Activated CD4-positive, alpha-beta memory T cell treated with anti-CD3 and anti-CD28 coated beads, Interleukin-2, amount 10 ng/mL, durations not matched to agents 7 days and 5 days (primary cell): ENCODE measurements at places on chromosomes 1 and 21. TPM values are rescaled to one million over a fixed set of nuclear protein-coding genes. Genes with fewer than 3 reads are reported as not detected.

The PCSK9 gene
- total RNA-seq = 0.18 TPM

The RHBDL2 gene
- total RNA-seq = not detected

The ABCD3 gene
- 21.4 TPM for total RNA-seq

The FOXO6 gene
- total RNA-seq = not detected

The CALML6 gene
- total RNA-seq = 0.25 TPM

The KIF1B gene
- 22.7 TPM for total RNA-seq

The FAM167B gene
- 0.78 TPM for total RNA-seq

The CR1 gene
- total RNA-seq = not detected

The RSPH1 gene
- total RNA-seq = not detected

The TMEM81 gene
- 2.7 TPM for total RNA-seq

The FAM72D gene
- 18.2 TPM for total RNA-seq

The METTL13 gene
- total RNA-seq = 44.5 TPM
